Fibroblast of pulmonary artery (primary cell): ENCODE measurements at places on chromosomes 4 and X.

GRCh38 chrX:74510401-74510800 lies 89.1 kb downstream of the SLC16A2 start:
- no peak for DNase-seq

GRCh38 chr4:179843370-179843769 lies 2399.8 kb upstream of the TENM3 start:
- DNase-seq, result no peak

DNA sequence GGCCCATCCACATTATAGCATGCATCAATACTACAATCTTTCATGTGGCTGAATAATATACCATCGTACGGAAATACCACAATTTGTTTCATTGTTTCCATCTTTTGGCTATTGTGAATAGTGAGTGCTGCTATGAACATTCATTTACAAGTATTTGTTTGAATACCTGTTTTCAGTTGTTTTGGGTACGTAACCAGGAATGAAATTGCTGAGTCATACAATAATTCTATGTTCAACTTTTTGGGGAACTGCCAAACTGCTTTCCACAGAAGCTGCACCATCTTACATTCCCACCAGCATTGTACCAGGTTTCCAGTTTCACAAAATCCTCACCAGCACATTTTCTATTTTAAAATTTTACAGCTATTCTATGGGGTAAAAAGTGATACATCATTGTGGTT lies 28.5 kb upstream of the MANBA start:
- peak; percentile 88 for DNase-seq

GRCh38 chrX:123324625-123325024 lies 140.5 kb downstream of the GRIA3 start:
- DNase-seq, result no peak

DNA sequence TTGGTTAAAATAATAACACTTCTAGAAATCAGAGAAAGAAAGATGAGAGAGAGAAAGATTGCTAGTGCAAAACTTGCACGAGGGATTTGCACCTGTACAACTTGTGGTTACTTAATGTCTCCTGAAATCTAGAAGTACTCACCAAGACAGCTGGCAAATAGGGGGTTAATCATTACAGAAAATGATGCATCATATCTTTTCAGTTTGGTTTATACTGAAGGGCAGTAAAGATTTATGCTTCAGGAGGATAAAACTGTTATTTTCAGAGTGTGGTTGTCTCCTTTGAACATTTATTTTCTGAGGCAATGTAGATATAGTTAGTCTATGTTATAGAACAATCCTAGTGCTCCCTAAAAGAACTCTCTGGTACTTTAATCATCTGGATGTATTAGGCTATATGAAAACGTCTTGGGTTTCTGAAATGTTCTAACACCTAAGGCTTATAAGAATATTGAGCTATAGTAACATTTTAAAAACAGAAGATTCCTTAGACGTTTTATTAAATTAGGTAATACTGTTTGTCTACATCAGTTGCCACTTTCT lies 13.3 kb downstream of the ATOH1 start:
- DNase-seq, result no peak

GRCh38 chr4:69497886-69498395 lies 2.2 kb upstream of the UGT2B4 start:
- no peak for DNase-seq

DNA sequence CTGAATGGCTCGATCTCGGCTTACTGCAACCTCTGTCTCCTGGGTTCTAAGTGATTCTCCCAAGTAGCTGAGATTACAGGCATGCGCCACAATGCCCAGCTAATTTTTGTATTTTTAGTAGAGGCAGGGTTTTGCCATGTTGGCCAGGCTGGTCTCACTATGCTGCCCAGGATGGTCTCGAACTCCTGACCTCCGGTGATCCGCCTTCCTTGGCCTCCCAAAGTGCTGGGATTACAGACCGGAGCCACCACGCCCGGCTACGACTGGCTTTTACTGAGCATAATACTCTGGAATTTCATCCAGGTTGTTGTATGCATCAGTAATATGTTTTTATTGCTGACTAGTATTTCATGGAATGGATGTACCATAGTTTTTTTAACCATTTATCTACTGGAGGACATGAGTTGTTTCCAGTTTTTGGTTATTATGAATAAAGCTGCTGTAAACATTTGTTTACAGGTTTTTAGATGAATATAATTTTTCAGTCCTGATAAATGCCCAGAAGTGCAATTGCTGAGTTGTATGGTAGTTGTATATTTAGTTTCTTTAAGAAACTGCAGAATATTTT lies 31.2 kb downstream of the N4BP2 start:
- DNase-seq, result no peak

DNA sequence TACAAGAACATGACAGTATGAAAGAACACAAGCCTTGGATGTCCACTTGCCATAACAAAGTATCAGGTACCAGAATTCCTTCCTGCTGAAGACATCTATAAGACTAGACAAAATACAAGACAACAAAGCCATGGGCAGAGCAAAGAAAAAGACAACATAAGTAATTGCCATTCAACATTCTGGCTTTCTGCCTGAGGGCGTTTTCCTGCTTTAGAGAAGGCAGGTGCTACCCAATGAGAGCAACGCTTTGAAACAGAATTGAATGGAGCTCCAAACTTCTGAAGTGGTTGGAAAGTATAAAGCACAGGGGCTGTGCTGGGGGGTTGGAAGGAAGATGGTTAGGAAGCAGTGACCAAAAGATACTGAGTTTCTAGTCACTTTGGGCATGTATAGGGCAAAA lies 30.1 kb downstream of the PDE5A start:
- no peak for DNase-seq

GRCh38 chr4:32789026-32789608 lies 2068.9 kb downstream of the PCDH7 start:
- DNase-seq, result peak; percentile 80

DNA sequence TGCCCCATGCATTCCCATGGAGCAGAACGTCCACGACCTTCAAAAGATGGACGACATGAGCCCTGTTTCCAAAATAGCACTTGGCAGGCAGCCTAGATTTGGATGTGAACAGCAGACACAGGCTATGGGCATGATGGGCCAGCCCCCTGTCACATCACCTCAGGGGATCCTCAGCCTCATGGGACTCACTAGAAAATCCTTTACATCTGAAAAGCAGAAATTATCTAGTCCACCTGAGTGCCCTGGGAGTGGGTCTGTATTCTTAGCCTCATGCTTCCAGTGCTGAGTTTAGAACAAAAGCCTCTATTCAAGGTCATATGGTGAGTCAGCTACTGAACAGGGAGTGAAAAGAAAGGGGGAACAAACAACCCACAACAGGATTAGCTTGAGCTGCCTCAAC lies 35.8 kb downstream of the GRIA3 start:
- DNase-seq, result no peak
